ENCODE measurements at places on chromosomes 6 and 20. TPM values are rescaled to one million over a fixed set of nuclear protein-coding genes. Genes with fewer than 3 reads are reported as not detected.

The THBD gene
- 6.5 TPM for total RNA-seq

The ZNF831 gene
- not detected for total RNA-seq

The GRM1 gene
- total RNA-seq = 0.08 TPM

The SLC17A2 gene
- not detected for total RNA-seq

The FILIP1 gene
- 0.26 TPM for total RNA-seq

Data from epithelial cell of alveolus of lung (primary cell).